ENCODE measurements at places on chromosomes 5 and 9.
A peak's percentile ranks its signal among the peaks of the same experiment; 100 is the strongest.

GRCh38 chr9:136847826-136848392, 1.3 kb upstream of the PHPT1 start:
- DNase-seq: peak; percentile 47

- no peak for DNase-seq
Measured at GRCh38 chr5:168408561-168409305, 77.5 kb upstream of the RARS1 start.

DNA sequence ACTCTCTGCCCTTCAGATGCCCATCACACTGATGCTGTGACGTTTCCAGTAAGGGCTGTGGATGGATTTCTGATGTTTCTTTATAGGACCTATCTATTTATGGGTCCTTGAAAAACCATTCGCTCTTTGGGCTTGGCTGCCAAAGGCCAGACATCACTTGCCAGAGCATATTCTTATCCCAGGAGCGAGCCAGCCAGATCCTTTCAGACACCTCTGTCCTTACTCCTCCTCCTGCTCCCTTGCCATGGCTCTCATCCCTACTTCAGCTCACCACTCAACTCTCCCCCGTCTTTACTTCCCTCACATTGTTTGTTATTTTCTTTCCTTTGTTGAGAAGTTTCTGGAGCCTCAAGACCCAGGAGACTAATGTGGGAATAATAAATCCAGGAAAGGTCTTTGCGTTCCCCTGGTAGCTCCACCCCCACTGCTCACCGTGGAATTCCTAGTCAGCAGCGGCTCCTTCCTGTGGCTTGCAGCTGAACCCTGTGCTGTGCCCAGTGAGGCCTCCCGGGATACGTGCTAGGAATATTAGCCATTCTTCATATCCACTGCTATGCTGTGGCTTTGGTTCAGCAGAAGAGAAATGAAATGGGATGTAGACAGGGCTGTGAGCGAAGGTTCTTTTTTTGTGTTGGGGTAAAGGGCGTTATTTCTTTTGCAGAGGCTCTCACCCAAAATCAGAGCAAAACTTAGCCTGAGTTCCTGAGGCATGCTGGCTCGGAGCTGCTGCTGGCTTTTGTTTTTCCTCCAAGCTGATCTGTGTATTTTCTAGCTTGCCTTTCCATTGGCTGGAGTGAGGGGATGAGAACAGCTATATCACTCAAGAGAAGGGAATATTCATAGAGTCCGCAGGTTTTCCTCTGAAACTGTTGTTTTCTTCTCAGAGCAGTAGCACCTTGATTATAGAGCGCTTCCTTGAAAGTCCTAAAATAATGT, 171.1 kb downstream of the SAXO1 start:
- no peak for DNase-seq

GRCh38 chr5:60888359-60889061, 44.4 kb upstream of the ELOVL7 start:
- DNase-seq: no peak

DNA sequence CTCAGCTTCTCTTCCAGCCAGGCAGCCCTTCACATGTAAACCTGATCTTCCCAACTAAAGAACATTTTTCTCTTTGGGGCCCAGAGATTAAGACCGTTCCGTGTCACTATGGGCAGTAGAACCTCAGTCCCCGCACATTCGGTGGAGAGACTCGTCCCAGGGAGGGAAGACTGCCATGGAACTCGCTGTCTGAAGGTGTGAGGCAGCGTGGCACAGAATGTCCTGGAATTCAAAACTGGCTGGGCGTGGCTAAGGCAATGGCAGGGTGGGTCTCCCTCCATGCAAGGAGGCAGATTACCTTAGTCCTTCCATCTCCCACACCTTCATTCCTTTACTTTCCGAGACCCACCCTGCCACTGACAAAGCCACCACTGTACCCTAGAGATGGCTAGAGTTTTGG, 57.4 kb upstream of the ZNF354A start:
- no peak for DNase-seq

GRCh38 chr9:109903515-109904138, 123.6 kb downstream of the PALM2AKAP2 start:
- DNase-seq: no peak

DNA sequence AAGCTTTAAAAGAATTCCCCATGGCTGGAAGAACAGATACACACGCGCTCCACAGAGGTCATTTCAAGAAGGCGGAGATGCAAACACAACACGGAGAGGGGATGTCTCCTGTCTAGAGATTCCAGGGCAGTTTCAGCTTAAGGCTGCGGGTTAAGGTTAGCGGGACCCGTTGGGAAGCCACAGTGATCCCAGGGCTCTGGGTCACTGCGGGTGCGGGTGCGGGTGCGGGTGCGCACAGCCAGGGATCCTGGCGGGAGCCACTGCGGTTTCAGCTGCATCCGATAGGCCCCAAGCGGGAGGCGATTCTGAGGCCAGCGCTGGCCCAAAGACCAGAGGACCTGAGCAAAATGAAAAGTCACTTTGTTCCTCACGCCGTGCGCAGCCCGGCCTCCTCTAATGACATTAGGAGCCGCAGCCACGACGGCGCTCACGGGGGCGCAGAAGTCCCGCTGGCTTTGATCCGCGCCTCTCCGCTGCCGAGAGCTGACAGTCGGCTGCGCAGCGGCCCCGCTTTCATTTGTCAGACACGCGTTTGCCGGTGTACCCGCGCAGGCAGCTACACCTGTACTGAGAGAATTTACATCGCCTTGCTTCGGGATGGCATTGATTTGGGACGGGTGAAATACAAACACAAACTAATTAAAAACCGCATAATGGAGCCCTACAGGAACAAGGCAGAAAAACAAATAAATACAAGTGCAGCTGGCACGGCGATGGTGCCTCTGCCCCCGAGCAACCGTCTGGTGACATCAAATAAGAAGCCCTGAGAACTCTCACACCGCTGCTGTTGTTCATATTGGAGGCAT, 5.3 kb upstream of the IRX1 start:
- no peak for DNase-seq

- no peak for DNase-seq
Measured at GRCh38 chr5:16574789-16575721, 41.7 kb downstream of the RETREG1 start.

DNA sequence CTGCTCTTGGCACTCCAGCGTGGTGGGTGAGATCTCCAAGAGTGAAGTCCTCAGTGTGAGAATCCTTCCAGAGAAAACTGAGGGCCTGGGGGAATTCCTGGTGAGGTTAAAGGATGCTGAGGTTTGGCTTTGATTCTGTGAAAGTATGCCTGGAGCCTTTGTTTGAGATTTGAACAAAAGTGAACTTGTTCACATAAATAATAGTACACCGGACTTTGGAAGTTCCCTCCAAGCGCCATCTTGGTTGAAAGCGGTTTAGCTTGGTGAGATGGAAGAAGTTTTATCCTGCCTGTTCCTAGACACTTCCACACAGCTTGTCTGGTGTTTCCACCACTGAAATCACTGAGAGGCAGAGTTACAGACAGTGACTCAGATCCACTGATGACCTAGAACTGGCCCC, 286.4 kb downstream of the NTRK2 start:
- DNase-seq: no peak

DNA sequence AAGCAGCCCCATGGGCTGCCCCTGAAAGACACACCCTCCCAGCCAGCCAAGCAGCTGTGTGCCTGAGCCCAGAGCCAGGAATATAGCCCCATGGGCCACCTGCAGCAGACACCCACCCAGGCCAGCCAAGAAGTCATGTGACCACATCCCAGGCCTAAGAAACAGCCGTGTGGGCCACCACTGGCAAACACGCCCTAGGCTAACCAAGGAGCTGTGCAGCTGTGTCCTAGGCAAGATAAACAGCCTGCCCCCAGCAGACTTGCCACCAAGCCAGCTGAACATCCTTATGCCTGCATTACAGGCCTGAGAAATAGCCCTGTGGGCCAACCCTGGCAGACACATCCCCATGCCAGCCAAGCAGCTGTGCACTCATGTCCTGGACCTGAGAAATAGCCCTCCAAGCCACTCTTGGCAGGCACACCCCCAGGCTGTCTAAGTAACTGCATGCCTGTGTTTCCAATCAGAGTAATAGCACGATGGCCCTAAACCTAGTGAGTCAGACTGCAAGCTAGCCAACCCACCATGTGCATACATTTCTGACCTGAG, 143.0 kb downstream of the ADAMTS6 start:
- no peak for DNase-seq

DNA sequence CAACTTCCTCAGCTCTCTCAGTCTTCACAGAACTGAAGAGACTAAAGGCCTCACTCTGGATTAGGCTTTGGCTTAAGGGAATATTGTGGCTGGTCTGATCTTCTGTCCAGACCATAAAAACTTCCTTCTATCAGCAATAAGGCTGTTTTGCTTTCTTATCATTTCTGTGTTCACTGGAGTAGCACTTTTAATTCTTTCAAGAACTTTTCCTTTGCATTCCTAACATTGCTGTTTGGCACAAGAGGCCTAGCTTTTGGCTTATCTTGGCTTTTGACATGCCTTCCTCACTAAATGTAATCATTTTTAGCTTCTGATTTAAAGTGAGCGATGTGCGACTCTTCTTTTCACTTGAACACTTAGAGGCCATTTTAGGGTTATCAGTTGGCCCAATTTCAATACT, 88.7 kb upstream of the ACOT12 start:
- no peak for DNase-seq

DNA sequence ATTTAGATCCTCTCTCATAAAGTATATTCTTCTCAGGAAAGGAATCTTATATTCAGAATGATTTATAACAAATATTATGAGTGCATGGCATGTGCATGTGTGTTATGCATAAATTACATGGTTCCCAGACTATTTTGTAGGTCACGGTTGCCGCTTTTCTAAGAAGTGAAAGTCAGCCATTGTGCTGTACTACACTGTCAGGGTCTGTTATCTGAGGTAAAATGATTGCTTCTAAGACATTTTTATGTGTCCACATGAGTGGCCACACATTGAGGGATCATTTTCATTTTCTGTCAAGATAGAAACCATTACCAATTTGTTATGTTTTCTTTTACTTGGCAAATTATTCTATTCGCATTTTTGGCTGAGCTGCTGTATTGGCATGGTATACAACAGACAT, 210.8 kb downstream of the CWC27 start:
- DNase-seq: no peak

DNA sequence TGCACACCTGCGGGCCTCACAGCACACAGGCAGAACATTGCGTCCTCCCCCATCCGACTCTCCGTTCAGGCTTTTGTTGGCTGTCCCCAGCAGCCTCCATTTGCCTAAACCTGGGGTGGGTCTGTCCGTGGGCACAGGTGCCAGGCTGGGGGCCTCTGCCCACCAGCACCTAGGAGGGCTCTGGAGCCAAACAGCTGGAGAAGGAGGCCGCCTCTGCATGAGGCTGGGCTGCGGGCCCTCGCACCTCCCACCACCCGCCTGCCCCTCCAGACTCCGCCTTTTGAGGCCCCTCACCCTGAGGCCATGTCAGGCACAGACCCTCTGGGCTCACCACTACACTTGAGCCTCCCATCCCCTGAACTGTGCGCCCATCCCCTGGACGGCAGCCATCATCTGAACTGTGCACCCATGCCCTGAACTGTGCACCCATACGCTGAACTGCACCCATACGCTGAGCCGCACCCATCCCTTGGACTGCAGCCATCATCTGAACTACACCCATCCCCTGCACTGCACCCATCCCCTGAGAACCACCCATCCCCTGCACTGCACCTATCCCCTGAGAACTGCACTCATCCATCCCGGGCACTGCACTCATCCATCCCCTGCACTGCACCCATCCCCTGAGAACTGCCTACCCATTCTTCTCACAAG, 98.0 kb upstream of the OTULINL start:
- no peak for DNase-seq

DNA sequence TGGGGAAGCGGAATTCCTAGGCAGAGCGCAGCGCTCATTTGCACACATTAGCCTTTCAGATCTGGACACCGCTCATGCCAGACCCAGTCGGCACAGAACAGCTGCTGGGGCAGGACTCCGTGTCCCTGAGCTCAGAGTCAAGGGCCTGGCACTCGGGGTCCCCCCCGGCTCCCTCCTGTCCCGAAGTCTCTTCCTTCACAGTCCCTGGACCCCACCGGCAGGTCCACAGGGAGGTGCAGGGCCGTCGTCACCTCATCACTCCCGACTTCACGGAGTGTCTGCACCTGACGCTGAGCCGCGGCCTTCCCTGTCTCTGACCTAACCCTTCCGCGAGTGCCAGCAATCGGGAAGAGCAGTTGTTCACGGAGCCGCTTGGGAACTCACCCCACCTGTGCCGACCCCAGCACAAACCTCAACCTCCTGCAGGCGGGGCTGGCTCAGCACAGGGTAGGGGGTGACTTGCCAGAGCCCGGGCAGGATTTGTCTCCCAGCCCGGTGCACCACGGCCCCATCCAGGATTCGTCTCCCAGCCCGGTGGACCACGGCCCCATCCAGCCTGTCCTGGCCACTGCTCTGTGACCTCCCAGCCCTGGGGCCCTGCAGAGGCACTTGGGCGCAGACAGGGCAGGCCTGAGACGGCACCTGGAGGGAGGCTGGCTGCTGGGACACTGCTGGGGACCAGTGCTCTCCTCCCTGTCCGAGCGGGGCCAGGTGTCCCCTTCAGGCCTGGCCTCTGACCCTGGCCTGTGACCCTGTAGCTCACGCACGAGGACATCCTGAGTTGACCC, 9.9 kb upstream of the SLC9A3 start:
- no peak for DNase-seq

GRCh38 chr5:135075621-135076020, 41.6 kb upstream of the PITX1 start:
- no peak for DNase-seq

GRCh38 chr9:128065907-128066712, 1.0 kb downstream of the NAIF1 start:
- no peak for DNase-seq

DNA sequence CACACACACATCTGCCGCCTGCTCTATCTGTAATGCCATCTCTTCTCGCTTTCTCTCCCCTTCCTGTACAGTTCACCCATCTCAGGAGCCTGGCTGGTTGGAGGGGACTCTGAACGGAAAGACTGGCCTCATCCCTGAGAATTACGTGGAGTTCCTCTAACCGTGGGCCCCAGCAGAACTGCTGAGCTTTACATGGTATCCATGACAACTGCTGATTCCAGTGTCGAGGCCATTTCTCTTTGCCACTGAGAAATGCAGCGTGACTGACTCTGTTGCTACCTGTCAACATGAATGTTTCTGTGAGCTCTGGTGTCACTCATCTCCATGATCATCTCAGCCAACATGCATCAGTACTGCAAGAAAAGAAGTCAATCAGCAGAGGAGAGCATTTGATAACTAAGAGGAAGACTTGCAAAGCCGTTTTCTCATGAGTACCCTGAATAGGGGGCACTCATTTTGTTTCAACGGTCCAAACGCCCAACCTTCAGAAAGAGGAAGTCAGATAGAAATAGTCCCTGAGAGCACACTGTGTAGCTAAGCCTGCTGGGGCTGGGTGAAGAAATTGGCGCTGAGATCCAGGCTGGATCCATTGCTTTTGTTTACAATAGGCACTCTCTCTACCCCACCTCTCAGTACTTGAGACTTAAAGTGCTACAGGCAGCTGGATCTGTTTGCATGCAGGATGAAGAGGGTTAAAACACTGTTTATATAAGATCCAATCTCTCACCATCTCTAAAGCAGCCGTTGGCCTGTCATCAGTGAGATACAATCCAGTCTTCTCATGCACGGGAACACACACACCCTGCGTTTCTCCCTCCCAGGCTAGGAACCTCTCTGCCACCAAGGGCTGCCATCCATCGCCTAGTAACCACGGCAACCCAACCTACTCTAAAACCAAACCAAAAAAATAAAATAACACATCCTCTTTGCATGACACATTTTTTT, 180.9 kb downstream of the NR3C1 start:
- DNase-seq: peak; percentile 21

Measured in activated CD8-positive, alpha-beta memory T cell treated with anti-CD3 and anti-CD28 coated beads for 1 hour (primary cell).